ENCODE measurements at places on chromosomes 2 and 18. TPM values are rescaled to one million over a fixed set of nuclear protein-coding genes. Genes with fewer than 3 reads are reported as not detected.
A peak's percentile ranks its signal among the peaks of the same experiment; 100 is the strongest.

The FIGN gene
- not detected for total RNA-seq

The SIX2 gene
- total RNA-seq, result not detected

The SLC9A2 gene
- total RNA-seq, result not detected

The ZSCAN30 gene
- total RNA-seq, result 16.9 TPM

GRCh38 chr2:166375195-166375735 is 479 bp downstream of the SCN9A start:
- DNase-seq, result no peak

GRCh38 chr2:241638940-241639339 is 1.4 kb downstream of the ATG4B start:
- no peak for DNase-seq

- DNase-seq, result no peak
Observed at GRCh38 chr2:208546860-208547650, 140.5 kb downstream of the PTH2R start.

DNA sequence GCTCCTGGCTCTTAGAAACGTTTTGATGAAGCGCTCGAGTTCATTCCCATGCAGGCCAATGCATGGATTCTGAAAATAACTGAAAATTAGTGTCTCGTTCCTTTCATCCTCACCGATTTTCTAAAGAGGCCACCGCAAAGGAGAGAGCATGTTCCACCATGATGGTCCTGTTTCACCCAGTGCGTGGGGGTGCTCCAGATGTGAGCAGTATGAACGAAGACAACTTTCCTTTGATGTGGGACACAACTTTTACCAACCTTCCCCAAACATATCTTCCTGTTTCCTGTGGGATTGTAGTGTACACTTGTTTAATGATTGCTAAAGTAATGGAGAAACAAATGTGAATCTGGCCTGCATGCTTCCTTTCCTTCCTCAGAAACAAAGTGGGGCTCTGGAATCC is 114.5 kb downstream of the PRPF40A start:
- no peak for DNase-seq

- DNase-seq, result no peak
Observed at GRCh38 chr2:46771309-46771708, 144.3 kb downstream of the MCFD2 start.

DNA sequence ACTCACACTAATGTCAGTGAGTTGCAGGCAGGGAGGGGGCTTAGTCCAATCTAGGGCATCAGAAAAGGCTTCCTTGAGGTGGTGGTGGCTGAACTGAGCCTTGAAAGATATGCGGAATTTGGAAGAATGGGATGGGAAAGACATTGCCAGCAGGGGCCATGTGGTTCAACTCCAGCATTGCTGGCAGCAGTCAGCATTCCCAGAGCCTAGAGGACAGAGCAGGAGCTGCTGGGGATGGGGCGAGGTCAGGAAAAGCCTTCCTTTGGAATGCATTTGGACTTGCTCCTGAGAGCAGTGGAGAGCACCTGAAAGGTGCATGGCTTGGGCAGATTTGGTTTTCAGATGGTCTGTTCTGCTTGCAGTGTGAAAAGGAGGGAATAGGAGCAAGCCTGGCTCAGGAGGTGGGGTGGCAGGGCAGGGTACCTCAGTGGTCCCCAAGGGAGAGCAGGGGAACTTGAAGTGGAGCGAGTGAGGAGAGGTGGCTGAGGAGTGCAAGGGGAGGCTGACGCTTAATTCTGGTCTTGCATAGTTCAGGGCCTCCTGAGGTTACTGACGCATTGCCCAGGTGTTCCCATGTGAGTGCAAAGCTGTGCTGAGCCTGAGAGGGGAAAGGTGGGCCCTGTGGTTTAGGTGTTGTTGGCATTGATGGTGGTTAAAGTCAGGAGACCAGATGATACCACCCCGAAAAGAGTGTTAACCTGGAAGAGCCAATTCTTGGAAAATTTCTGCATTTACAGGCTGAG is 112.1 kb upstream of the MGAT5 start:
- no peak for DNase-seq

DNA sequence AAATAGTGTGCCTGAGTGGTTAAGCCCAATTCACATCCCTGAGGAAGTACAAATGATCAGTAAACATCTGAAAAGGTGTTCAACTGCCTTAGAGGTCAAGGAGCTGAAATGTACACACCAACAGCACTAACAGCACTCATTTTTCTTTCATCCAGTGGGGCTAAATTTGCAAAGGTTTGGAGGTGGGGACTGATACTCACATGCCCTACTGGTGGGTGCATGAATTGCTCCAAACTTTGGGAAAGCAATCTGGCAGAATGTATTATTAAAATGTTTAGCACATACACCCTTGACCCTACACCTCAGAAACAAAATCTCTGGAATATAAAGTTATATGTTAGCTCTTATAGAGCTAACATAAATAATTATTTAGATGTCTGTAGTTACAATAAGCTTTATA is 19.0 kb upstream of the FAM178B start:
- DNase-seq, result peak; percentile 2

- DNase-seq, result no peak
Observed at GRCh38 chr18:68436485-68436884, 278.4 kb downstream of the TMX3 start.
